Cerebellar cortex (tissue), 1 donor: ENCODE measurements at places on chromosomes 12 and 14.

DNA sequence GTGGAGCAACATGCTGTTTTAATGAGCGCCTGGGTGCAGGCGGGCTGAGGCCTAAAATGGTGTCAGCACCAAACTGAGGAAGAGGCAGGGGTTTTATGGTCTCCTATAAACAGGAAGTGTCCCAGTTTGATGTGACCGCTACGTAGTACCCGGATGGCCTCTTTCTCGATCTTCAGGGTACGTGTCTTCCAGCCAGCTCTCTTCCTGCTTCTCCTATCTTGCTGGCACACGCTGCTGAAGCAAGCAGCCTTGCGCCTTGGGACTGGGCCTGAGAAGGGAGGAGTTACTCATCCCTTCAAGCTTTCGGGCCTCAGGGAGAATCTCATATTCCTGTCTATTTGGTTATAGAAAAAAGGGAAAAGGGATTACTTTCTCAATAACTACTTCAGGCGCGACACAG lies 28.2 kb upstream of the RNASE1 start:
- DNase-seq, result no peak

DNA sequence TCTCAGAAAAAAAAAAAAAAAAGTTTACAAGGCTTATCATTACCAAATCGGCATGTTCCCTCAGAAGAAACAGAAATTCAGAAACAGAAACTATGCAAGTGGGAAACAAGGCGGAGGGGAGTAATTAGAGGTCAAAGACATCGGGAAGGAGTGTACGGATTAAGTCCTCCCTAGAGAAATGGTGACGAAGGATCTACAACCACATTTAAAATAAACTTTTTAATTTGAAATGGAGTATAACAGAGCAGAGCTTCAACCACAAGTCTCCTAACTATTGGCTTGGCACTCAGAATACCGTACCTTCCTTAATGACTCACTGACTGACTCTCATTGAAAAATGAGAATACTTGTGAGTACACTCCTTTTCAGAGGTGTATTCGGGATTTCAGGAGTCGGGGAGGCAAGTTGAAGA lies 908 bp downstream of the ENTPD5 start:
- no peak for DNase-seq

DNA sequence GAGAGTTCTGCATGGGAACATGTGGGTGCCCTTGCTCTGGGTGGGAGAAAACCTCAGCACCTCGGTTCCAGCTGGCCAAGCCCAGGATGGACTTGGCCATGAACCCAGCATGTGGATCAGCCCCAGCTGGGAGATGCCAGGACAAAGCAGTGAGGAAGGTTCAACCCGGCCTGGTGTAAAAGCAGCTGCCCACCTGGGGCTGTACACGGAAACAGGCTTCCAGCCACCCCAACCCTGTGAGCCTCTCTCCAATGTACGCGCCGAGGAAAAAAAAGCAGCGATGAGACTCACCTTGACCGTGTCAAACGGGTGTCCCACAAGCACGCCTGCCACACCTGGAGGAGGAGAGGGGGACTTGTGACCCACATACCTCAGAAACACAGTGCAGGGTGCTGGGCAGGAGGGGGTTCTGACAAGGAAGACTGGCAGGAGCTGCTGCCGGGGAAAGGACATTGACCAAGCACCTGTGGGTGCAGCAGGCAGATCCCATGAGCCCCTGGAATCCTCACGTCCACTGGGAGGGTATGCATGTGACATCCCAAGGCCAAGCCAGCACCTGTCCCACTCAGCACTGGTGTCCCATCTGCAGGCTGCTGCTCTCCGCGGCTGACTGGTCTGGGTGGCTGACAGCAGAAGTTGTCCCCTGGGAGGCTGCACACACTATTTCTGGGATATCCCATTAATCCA lies 7.5 kb downstream of the SLC25A29 start:
- DNase-seq, result no peak

- DNase-seq, result no peak
Observed at GRCh38 chr12:52024845-52025230, 18.1 kb downstream of the TAMALIN start.

DNA sequence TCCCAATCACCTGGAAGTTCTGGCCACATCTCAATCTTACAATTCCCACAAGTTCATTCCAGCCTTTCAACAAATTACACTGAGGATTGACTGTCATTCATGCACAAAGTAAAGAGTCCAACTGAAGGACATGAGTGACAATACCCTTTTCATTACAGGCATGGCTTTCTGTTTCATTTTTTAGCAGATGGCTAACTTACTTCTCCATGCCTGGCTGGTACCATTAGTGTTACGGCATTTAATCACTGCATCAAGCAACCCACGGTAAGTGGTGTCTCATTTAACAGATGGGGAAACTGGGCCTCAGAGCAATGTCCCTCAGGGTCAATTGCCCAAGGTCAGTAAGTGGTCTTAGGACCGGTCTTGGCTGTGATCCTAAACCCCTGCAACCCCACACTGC lies 114.4 kb downstream of the PRICKLE1 start:
- no peak for DNase-seq

DNA sequence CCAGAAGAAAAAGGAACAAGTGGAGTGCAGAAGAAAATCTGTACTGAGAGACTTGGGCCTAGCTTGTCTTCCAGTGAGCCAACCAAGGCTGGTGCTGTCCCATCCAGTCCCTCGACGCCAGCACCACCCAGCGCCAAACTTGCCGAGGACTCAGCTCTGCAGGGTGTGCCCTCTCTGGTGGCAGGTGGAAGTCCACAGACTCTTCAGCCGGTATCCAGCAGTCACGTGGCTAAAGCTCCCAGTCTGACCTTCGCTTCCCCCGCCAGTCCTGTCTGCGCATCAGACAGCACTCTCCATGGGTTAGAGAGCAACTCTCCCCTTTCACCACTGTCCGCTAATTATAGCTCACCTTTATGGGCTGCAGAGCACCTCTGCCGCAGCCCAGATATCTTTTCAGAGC lies 15.6 kb downstream of the CIPC start:
- DNase-seq, result peak; percentile 1
